ENCODE measurements at places on chromosomes 5 and 9. TPM values are rescaled to one million over a fixed set of nuclear protein-coding genes. Genes with fewer than 3 reads are reported as not detected.

GRCh38 chr9:19174127-19174912 is 47.0 kb upstream of the PLIN2 start:
- H3K27ac ChIP-seq: no peak overlapping the region
- peak; percentile 56 for DNase-seq
- H3K4me3 ChIP-seq: no peak overlapping the region
- peaks cover 12% of the 10 kb centered on the region for H3K4me1 ChIP-seq
- no peaks in the 10 kb centered on the region for H3K27me3 ChIP-seq

- H3K27ac ChIP-seq: no peak overlapping the region
- H3K4me1 ChIP-seq: peaks cover 6% of the 10 kb centered on the region
- DNase-seq: peak; percentile 43
- no peak overlapping the region for H3K4me3 ChIP-seq
Measured at GRCh38 chr9:77751341-77752091, 103.4 kb upstream of the GNA14 start.

Gene HK3
- 1.8 TPM for total RNA-seq

GRCh38 chr9:121660367-121660766 is 8.9 kb downstream of the DAB2IP start:
- no peaks in the 10 kb centered on the region for H3K36me3 ChIP-seq
- DNase-seq: no peak
- peaks cover 27% of the 10 kb centered on the region for H3K4me1 ChIP-seq
- H3K4me3 ChIP-seq: no peak overlapping the region
